ENCODE measurements at places on chromosomes 1 and 21.

GRCh38 chr1:19476450-19477190 is 8.7 kb downstream of the CAPZB start:
- DNase-seq: no peak

DNA sequence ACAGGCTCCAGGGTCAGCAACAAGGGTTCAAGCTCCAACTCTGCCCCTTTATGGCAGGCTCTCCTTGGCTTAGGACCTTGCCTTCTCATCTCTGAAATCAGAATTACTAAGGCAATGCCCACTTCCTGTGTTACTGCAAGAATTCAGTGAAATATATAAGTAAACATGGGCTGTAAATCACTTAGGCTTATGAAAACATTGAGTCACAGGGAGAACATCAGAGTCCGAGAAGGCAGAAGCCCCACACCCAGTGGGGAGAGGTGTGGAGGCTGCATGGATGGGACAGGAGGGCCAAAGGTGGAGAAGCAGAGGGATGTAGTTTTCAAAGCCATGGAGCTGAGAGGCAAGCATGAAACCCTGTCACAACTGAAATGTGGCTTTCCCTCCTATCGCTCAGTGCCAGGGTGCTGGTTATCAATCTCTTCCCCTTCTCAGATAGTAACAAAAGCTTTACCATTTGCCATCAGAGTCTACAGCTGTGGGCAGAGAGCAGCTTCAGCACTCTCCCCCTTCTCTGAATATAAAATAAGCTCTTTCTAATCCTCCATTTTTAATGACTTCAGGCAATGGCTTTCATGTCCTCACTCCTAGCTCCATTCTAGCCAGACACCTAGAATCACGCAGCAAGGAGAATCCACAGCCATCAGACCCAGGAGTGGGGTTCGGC is 3.4 kb downstream of the RGS8 start:
- DNase-seq: no peak

DNA sequence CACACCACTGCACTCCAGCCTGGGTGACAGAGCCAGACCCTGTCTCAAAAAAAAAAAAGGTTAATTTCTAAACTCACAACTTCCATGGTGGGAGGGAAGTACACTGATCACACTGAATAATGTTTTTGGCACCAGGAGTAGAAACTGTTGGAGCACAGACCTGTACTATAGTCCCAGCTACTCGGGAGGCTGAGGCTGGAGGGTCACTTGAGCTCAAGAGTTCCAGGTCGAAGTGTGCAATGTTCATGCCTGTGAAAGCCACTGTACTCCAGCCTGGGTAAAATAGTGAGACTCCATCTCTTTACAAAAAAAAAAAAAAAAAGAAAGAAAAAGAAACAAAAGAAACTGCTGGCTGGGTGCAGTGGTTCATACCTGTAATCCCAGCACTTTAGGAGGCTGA is 35.3 kb downstream of the TMEM50B start:
- DNase-seq: no peak

GRCh38 chr1:36384542-36385409 is 948 bp downstream of the STK40 start:
- DNase-seq: no peak

DNA sequence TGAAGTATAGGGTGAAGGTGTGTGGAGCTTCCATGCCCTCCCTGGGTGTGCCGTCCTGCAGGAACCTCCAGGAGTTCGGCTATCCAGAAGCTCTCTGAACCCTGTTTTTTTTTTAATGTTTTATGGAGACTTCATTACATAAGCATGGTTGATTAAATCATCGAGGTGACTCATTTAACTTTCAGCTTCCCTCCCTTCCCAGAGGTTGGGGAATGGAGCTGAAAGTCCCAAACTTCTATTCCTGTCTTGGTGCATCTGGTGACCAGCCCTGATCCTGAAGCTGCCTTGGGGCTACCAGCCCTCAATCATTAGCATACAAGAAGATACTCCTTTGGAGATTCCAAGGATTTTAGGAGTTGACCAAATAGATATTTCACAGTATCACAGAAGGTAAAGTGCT is 9.5 kb downstream of the RRP15 start:
- no peak for DNase-seq

DNA sequence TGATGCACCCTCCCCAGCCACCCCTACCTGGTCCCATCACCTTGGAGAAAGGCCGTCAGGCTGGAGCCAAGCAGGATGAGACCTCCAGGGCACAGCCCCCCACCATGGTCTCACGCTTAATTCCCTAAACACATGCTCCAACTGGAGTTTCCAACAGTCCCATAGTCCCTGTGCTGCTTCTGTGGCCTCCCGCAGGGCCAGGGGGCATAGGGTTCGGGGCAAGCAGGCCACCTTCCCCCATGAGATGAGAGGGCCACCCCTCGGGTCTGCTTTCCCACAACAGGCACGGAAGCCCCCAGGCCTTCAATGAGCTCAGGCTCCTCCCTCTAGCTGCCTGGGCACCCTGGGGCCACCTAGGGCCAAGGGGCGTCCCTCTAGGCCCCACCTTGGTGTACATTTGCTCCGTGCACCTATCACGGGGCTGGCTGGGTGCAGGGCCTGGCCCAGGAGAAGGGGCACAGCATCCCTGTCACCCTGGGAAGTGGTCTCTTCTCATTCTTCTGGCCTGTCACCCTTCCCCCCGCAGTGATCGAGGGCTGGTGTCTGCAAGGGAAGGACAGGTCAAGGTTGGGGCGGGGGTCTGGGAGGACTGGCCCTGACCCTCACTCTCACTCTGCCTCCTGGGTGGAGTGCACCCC is 42.4 kb downstream of the TRIM11 start:
- DNase-seq: no peak
